ENCODE measurements at places on chromosomes 2 and 18.

DNA sequence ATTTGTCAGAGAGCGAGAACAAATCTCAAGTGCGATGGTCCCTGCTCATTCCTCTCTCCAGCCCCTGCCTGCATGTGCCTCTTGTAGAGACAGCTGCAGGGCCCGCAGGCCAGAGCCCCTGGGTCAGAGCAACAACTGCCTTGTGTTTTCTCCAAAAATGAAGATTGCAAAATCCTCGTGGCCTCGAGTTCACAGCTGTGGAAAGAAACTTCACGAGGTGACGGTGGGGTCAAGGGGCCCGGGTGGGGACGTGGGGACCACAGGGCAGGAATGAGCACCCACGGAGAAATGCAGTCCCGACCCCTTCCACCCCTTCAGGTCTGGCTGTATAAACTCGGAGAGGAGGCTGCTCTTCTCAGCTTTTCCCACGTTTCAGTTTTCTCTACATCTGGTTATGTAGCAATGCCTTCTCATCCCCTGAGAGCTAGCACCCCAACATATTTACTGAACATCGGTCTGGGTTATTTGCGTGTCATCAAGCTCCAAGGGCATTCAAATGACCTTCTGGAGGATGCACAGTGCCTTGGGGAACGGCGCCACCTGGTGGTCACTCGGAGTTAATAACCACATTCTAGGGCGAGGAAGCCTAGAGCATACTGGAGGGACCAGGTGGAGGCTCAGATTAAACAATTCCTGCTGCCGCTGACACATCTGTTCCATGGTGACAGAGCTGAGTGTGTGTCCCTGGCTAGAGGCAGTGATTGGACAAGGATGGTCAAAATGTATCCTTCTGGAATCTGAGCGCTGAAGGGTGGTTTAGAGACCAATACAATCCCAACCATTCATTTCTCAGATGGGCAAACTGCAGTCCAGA, 91.4 kb upstream of the CYRIA start:
- peak; percentile 41 for DNase-seq

DNA sequence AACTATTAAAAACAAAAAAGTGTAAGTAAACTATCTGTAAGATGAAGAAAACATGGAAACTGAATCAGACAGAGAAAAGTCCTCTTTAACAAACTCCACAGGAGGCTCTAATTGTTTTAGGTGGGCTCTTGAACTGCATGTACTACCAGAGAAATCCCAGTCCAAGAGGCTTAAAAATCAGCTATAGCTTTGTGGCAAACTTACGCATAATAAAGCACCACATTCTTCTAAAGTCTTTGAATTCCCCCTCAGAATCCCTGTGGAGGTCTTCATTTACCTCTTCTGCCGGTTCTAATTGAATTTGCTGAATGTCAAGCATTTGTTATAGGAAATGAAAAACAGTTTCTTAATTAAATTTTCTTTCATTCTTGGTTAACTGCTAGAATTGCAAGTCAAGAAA, 40.8 kb downstream of the CHN1 start:
- no peak for DNase-seq

DNA sequence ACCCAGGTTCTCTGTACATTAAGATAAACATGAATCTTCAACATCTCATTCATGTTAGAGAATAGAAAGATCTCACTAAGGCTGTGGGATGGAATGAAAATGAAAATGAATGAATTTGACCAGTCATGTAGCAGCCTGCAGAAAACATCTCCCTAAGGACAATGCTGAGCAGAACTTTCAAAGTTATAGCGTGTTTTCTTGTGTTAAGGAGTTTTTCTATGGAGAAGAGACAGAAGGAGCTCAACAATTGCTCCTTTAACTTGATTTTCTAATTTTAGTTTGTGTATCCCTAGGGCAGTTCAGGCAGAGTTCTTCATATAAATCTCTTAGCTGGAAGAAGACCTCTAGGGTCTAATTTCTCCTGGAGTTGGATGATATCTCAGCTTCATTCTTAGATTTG, 45.2 kb upstream of the PDCL3 start:
- DNase-seq, result no peak

DNA sequence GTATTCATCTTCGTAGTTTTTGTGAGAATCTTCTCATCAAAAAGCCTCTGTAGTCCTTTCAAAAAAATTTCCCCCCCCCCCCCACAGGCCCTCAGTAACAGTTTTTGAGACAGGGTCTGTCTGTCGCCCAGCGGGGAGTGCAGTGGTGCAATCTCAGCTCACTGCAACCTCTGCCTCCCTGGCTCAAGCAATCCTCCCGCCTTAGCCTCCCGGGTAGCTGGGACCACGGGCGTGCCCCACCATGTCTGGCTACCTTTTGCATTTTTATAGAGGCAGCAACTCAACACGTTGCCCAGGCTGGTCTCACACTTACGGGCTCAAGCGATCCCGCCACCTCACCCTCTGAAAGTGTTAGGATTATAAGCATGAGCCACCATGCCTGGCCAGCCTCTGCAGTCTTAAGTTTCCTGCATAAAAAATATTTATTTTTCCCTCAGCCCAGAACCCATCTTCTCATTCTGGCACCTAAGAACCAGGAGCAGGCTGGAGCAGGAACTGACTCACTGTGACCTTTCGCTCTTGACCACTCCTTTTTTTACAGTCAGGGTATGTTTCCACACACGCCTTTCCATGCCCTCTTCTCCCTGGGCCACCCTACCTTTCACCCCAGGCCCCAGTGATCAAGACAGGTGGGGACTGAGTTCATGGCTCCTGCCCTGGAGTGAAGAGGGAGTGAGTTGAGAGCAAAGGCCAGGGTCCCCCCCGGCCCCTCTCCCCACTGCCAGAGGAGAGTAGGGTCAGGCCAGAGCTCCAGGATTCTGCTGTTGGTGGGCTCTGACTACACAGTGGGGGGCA, 32.5 kb upstream of the NT5DC4 start:
- DNase-seq, result no peak

DNA sequence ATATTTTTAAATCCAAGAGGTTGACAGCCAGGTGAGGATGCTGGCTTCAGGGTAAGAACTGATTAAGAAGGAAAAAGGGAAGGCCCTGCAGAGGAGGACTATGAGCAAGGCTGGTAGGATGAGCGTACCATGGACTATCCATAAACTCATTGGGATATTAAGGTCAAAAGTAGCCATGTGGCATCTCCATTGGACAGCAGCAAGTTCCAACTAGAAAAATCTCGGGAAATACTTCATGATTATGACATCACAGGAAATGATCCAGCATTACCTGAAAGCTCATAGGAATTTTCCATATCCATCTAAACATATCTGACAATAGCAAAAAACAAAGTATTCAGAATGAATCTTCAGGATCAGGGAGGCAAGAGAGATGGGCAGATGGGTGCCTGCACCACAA, 34.2 kb downstream of the TGFA start:
- DNase-seq, result no peak

- no peak for DNase-seq
Measured at GRCh38 chr2:134217924-134218323, 35.9 kb upstream of the MGAT5 start.

GRCh38 chr18:48165111-48165866, 234.8 kb upstream of the SMAD2 start:
- no peak for DNase-seq

DNA sequence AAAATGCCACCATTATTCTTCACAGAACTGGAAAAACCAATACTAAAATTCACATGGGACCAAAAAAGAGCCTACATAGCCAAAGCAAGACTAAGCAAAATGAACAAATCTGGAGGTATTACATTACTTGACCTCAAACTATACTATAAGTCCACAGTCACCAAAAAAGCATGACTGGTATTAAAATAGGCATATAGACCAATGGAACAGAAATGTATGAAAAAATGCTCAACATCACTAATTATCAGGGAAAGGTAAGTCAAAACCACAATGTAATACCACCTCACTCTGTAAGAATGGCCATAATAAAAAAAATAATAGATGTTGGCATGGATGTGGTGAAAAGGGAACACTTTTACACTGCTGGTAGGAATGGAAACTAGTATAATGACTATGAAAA, 158.6 kb downstream of the CDH2 start:
- DNase-seq, result no peak

- no peak for DNase-seq
Measured at GRCh38 chr2:71546777-71547281, 93.5 kb downstream of the DYSF start.

DNA sequence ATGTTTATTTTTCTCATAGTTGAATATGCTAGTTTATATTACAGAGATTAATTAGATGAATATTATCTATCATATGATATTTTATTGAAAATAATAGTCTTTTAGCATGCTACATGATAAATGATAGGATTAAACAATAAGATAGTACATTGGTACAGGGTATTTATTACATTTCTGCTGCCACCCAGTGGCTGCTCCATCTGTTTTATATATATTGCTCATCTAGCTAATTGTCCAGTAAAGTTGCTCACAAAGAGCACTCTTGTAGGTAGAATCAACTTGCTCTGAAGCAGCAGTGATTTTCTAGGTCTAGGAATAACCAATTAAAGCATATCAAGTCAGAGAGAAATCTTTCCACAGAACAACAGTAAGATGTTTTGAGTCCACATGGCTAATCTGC, 183.3 kb downstream of the ASXL3 start:
- DNase-seq, result no peak
